ENCODE measurements at places on chromosomes 5 and 9.

- DNase-seq = no peak
Observed at GRCh38 chr5:110475529-110475928, 250.9 kb downstream of the TMEM232 start.

DNA sequence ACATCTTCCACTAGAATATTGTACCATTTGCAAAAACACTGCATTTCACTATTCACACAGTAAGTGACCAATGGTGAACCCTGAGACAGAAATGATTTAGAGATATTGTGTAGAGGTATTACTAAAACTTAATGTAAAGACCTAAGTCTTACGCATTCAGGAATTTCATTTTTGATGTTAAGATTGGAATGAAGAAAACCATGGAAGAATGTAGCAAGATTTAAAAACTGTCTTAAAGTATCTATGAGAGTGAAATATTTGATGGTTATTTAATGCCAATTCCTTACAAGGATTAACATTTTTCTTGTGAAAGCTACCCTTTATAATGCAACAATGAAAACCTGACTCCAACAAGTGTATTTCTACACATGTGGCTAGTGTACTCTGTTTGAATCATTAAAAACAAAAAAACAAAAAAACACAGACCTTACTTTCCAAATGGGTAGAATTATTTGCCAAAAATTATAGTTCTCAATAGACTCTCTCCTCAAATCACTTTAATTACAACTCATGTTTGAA is 172.0 kb downstream of the NNT start:
- no peak for DNase-seq

- DNase-seq = no peak
Observed at GRCh38 chr5:65790371-65791163, 68.6 kb downstream of the NLN start.

DNA sequence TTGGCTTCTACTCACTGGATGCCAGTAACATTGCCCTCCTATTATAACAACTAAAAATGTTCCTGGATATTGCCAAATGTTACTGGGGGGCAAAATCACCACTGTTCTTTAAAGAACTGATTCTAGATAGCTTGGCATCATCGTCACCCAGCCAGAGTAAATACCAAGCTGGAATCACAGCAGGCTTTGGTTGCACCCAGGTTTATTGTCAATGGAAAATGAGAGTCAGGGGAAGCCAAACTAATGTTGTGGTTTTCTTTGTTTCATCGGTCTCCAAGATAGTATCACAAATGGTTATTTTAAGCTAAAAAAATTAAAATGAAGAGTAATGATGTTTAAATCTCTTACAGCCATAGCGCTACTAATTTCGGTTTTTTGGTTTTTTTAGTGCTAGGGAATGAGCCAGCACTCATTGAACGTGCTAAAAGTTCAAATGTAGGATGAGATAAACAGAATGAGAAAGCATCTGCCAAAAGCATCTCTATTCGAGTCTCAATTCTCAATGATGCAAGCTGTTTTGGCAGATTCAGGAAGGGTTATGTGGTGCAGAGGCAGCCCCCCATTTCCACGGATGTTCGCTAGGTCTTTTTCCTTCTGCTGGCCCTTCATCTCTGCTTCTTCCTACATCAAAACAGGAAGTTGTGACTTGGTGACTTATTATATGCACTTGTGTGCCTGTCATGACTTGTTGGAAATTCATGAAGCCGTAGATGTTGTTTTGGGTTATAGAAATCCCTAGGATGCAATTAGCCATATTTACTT is 558.0 kb downstream of the EBF1 start:
- no peak for DNase-seq

DNA sequence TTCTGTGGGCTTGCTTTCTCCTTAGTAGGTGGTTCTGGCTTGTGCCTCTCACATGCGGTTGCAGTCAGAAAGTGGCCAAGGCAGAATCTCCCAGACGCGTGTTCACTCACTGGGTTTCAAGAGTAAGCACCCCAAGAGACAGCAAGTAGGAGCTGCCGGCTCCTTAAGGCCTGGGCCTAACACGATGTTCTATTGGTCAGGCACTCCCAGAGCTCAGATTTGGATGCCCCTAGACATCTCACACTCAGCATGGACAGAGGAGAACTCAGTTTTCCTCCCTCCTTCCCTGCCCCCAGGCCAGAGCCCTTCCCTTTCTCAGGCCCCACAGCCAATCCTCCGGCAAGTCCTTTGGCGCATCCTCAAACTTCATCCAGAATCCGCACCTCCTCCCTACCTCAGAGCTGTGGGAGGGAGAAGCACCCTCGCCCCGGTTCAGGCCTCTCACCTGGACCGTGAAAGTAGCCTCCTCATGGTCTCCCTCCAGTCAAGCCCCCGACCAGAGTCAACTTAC is 6.5 kb upstream of the CARD19 start:
- no peak for DNase-seq

GRCh38 chr9:111815285-111816070 is 20.7 kb upstream of the SHOC1 start:
- DNase-seq = no peak

DNA sequence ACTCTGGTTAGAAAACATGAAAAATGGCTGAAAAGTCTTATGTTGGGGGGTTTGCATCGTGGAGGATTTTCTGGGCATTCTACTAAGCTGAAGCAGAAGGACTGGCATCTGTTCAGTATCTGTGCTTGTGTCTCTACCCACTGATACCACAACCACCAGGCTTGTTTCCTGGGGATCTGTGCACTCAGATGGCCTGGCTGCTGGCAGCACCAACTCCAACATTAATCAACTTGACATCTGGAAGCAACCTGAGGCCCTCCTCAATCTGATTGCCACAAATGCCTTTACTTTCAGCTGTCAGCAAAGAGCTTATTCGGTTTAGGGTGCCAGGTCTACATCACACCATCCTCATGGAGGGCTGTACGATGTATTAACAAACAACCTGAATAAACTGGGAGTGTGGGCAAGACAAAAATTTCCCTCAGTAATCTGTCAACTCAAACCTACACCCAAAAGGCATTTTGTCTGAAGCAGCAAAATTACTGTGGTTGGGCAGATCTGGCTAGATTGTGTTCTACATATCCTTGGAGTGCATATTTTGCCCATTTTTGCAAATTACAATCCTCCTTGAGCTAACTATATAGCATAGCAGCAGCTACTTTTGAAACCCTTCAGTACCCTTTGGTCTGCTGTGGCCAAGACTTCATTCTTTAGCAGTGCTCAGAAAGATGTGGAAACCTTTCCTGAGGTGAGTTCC is 74.6 kb downstream of the FOXD1 start:
- DNase-seq = no peak

GRCh38 chr5:33188089-33188488 is 252.7 kb upstream of the TARS1 start:
- no peak for DNase-seq

GRCh38 chr9:85716031-85716877 is 25.5 kb downstream of the AGTPBP1 start:
- no peak for DNase-seq

DNA sequence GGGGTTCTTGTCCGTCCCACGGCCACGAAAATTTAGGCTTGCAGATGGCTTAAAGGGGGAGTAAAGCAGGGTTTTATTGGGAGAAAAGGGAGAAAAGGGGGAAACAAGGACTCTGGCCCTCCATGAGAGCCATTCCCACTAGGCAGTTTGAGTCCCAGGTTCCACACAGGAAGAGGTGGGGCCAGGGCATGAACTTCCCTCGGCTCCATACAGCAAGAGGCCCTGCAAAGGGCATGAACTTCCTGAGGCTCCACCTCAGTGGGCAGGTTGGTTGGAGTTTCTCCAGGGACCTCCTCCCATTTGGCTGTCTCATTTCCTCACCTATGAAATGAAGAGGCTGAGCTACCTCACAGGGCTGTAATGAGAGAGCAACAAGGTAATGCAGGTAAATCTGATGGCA is 229.7 kb downstream of the MAT2B start:
- DNase-seq = no peak
